ENCODE measurements at places on chromosomes 2 and 18.

GRCh38 chr2:234808907-234809306 is 142.9 kb upstream of the SH3BP4 start:
- no peak for DNase-seq

DNA sequence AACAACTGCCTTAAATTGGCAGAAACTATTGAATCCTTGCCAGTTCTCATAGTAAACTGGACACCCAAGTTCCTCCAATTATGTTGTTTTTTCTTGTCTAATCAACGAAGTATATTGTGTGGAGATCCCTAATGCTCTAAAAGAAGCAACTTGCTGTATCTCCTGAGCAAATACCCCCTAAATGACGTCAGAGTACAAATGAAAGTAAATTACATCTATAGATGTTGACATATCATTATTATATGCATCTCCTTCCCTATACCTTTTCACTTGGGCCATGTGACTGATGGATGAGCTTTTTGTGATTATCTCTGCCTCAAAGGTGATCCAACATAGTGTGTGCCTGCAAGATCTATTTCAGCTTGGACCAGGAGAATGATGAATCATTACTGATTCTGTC is 159.4 kb downstream of the CCDC148 start:
- no peak for DNase-seq

GRCh38 chr2:206853915-206854314 is 85.4 kb upstream of the CPO start:
- no peak for DNase-seq

DNA sequence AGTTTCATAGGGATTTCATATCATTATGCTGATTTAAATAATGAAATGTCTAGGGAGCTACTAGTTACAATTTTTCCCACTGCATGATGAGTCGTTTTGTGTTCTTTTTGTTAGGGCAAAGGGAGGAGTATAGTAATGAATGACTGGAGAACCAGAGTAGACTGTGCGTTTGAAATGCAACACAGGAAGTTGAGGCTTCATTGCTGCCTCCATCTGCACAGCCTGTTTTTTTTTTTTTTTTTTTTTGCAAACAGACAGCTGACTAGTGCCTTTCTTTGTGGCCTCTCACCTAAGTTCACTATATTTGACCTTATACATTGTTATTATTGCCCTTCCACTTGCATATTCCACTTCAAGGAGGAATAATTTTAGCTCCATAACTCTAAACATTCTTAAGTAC is 286.7 kb upstream of the LRRTM1 start:
- no peak for DNase-seq

GRCh38 chr2:138037090-138037489 is 72.8 kb downstream of the HNMT start:
- no peak for DNase-seq

DNA sequence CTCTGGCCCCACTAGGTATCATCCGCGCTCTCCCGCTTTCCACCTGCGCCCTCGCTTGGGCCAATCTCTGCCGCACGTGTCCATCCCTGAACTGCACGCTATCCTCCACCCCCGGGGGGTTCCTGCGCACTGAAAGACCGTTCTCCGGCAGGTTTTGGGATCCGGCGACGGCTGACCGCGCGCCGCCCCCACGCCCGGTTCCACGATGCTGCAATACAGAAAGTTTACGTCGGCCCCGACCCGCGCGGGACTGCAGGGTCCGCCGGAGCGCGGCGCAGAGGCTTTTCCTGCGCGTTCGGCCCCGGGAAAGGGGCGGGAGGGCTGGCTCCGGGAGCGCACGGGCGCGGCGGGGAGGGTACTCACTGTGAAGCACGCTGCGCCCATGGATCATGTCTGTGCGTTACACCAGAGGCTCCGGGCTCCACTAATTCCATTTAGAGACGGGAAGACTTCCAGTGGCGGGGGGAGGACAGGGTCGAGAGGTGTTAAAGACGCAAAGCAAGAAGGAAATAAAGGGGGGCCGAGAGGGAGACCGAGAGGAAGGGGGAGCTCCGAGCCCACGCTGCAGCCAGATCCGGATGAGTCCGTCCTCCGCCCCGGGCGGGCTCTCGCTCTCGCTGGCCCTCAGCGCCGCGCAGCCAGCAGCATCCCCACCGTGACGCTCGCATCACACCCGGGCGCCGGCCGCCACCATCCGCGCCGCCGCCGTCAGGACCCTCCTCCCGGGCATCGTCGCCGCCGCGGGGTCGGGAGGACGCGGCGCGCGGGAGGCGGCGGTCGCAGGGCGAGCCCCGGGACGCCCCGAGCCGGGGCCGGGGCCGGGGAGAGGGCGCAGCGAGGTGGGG is 664 bp downstream of the NETO1 start:
- DNase-seq: no peak

DNA sequence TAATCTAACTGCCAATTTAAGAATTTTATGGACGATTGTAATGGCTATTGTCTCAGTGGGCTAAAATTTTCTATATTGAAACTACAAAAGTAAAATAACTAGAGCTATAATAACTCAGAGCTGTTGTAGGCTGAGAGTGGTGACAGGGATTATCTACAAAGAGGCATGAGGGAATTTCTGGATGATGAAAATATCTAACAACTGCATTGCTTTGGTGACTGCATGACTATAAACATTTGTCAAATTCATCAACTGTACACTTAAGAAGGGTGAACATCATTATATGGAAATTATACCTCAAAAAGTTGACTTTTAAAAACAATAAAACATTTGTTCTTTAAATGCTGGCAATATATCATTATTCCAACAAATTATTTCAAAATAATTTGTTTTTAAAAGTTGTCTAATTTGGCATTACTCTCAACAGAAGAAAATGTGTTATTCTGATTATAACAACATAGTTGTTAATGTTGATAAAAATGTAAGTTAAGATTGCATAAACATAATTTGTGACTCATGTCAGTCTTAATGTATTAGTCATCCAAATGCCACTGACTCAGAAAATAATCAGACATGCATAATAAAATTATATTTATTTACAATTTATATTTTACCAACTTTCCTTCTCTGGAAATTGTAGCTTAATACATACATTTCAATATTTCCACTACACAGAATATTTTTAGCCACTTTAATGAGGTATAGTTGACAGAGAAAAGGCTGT is 865.1 kb upstream of the VRK2 start:
- no peak for DNase-seq

GRCh38 chr2:105576050-105576439 is 168.7 kb upstream of the NCK2 start:
- DNase-seq: no peak
